ENCODE measurements at places on chromosomes 7 and 10.
A peak's percentile ranks its signal among the peaks of the same experiment; 100 is the strongest.

DNA sequence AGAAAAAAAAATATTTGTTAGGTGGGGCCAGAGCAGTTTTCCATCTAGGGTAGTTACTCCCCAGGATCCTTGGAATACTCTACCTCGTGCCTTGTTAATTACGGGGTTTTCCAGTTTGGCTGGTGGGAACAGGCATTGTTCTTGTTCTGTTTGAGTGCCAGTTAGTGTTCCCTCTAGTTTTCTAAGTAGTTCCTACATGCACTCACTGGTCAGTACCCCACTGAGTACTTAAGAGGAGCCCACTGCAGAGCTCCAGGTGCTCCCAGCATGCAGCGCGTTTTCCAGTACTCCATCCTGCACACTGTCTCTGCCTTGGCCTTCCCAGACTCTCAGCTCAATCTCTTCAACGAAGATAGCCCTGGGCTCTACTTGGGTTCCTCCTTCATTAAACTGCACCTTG lies 58.0 kb downstream of the AHCYL2 start:
- no peak for DNase-seq

DNA sequence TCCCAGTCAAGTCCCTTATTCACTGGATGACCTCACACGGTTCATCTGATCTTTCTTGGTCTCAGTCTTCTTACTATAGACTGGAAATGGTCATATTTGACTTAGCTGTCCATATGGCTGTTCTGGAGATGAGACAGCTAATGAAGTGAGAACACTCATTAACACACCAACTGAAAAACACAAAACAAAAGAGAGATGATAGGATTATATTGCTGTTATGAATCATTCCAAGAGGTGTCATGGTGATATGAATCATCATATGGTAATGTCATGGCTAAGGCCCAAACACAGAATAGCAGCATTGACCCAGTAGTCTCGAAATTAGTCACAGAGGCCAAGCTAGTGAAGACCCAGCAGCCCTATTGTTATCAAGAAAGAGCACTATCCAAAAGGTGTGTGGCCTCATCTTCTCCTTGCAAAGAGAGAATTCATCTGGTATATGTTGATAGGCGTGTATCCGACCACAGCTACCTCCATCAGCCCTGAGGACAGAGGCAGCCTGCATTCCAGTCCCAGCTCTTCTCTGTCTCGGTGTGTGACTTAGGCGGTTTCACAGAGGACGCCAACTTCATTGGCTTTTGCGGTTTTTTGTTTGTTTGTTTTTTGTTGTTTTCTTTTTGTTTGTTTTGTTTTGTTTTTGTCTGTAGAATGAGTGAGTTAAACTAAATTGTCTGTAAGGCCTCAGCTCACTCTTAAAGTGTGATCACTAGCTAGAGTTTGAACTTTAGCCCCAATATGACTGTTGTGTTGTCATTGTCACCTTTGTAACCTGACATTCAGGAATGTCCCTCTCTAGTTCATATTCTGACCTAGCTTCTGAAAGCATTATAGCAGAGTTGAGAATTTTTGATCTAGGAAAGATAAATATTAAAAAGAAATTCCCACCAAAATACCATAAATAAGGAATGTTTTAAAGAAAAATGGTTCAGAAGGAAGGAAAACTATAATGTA lies 97.4 kb upstream of the PDCD4 start:
- no peak for DNase-seq

GRCh38 chr10:79384773-79385391 lies 37.6 kb downstream of the PPIF start:
- no peak for DNase-seq

DNA sequence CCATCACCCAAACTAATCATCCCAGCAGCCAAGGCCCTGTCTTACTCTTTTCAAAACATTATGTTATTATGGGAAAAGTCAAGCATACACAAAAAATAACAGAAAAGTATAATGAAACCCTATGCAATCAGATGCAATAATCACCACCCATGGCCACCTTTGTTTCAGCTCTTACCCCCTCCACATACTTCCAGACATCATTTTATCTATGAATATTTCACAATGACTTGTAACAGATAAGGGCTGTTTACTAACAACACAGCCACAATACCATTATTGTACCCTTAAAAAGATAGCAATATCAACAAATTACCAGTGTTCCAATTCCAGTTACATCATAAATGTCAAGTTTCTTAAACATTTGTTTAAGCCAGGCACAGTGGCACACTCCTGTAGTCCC lies 35.2 kb downstream of the AIFM2 start:
- DNase-seq = no peak

GRCh38 chr7:11155883-11156282 lies 182.2 kb downstream of the PHF14 start:
- no peak for DNase-seq

DNA sequence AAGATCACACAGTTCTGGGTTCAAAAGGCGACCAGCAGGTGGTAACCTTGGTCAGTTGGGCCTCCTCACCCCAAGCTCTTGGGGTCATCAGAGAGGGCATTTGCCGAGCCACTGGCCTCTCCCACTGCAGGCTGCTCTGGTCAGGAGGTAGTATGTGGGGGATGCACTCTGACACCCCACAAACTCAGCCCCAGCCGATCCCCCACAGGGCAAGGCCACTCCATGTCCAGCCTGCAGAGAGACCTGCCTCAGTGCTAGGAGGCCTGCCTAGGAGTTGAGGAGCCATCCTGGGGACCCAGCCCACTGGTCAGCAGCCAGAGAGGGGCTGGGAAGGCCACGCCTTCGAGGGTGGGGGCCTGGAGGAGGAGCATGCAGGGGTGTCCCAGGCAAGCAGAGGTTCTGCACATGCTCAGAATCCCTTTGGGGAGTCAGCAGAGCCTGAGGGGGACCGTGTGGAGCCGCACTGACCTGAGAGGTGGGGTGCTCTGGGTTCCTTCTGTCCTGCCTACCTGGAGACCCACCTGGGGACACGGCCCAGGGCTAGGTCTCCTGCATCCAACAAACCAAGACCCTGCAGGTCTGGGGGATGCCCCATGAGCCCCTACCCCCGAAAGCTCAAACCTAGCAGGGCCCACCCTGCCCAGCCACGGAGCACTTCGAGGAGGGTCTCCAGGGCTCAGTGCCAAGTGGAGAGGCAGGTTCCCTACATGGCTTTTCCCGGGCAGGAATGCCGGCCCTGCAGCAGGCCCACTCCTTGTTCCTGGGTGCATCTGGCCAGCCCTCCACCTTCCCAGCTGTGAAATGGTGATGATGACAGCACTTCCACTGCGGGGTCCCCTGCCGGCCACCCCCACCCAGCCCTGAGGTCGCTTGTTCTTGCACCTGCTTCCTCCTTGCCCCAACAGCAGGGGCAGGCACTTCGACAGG lies 58.5 kb downstream of the RASGEF1A start:
- DNase-seq = no peak

GRCh38 chr10:92384741-92385140 lies 93.8 kb downstream of the MARCHF5 start:
- no peak for DNase-seq

DNA sequence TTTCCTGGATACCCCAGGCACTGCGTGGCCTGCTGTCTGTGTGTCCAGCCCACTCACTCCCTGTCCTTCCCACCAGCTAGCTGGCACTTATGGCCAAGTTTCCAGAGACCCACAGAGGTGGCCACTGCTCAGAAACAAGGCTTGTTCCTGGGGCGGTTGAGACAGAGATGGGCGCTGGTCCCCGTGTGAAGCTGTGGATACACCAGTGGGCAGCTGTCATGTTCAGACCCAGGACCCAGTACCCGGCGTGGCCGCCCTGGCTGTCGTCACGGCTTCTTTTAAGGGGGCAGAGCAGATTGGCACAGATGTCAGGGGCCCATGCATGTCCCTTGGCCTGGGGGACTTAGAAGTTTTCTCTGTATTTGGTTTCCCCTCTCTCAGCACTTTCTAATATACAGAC lies 36.3 kb downstream of the FOXL3 start:
- DNase-seq = no peak

GRCh38 chr10:50480054-50481007 lies 143.4 kb downstream of the SGMS1 start:
- DNase-seq = no peak

DNA sequence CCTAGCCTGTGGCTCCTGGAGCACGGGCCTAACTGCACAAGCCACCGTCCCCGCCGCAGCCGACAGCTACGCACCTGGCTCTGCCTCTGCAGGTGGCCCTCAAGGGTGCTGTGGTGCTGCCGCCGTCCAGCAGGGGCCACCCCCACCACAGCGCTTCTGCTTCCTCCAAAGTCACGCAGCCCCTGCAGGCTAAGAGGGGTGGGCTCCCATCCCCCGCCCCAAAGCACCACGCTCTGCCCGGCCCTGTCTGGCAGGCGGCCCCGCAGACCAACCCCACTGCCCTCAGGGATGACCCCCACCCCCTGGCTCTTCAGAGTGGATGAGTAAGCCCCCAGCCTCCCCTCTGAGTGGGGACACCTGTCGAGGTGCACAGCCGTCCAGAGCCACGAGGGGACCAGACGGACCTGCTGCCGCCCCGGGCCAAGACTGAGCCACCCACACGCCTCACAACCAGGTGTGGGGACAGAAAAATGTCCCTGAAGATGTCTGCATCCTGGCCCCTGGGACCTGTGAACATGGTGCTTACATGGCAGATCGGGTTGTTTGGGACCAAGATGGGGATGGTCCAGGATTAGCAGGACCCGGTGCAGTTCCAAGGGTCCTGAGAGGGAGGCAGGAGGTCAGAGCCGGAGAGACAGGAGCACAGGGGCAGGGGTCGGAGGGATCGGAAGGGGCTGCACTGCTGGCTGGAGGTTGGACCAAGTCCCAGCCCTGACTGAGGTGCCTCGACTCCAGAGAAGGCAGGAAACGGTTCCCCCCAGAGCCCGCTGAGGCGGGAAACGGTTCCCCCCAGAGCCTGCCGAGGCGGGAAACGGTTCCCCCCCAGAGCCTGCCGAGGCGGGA lies 9.0 kb upstream of the ADAP1 start:
- DNase-seq = no peak

GRCh38 chr7:39299695-39300094 lies 266.5 kb upstream of the YAE1 start:
- no peak for DNase-seq

- no peak for DNase-seq
These were observed 50.0 kb upstream of the ITGB8 start for GRCh38 chr7:20280475-20281351.

- DNase-seq = no peak
These were observed 62.3 kb upstream of the CCDC6 start for GRCh38 chr10:59968705-59969104.

- DNase-seq = no peak
These were observed 48.8 kb upstream of the ANTXRL start for GRCh38 chr10:46237815-46238510.

GRCh38 chr7:110007320-110008063 lies 1083.4 kb upstream of the LRRN3 start:
- DNase-seq = no peak

DNA sequence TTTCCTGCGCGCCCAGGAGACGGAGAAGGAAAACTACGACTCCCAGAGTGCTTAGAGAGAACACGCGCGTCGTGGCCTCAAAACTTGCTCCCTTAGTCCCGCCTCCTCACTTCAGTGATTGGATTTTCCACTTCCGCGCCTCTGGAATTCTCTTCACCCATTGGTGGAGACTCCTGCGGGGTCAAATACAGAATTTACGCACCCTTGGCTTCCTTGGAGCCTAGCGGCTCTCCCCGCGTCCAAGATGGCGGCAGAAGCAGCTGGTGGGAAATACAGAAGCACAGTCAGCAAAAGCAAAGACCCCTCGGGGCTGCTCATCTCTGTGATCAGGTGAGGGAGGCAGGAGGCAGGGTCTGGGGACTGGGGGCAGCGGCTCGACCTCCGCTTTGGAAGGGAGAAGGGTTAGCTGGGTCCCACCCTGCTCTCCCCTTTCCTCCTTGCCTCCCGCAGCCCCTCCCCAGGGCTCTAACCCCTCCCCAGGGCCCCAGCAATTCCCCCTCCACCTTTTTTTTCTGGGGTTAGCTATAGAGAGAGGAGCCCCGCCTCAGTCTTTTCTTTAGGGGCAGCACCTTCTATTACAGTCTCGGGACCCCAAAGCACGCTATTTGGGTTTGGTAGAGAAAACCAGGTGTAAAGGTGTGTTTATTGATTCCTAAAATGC lies at the start of gene EXOC4:
TSS of gene EXOC4 (plus strand) at position 221 of the 661 bp plus-strand sequence.
- peak; percentile 70 for DNase-seq

- DNase-seq = no peak
These were observed 8.3 kb downstream of the HOXA4 start for GRCh38 chr7:27122077-27122910.

DNA sequence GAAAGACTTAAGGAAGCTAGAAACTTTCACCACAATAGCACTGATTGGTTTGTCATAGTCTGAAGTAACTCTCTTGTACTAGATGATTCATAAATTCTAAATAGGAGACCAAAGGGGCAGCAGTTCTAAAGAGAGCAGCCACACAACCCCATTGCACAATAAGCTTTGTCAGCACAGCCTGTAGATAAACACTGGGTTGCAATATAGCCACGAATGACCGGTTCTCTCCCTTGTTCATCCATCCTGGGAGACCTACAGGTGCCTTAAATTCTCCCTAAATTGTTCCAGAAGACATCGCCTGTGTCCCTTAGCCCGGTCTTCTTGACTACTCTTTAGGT lies 167.0 kb downstream of the SNX13 start:
- DNase-seq = no peak

GRCh38 chr7:107652642-107653041 lies 8.0 kb upstream of the SLC26A4 start:
- DNase-seq = no peak

GRCh38 chr7:132412435-132412834 lies 163.8 kb downstream of the PLXNA4 start:
- DNase-seq = no peak

DNA sequence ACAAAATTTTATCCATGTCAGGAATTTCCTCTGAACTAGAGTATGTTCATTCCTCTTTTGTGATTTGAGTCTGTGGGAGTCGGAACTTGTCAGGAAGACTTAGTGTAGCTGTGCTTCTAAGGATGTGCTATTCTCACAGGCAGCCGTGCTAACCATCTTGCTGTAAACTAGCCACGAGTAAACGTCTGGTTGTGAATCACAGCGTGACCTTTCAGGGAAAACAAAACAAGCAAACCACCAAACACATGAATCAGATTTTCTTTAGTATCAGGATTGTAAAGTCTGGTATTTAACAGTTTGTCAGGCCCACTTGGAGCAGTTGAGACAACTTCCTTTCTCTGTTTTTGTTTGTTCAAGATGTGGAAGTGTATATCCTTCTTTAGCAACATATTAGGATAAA lies 32.0 kb downstream of the AUTS2 start:
- no peak for DNase-seq

GRCh38 chr7:20804345-20804744 lies 17.7 kb upstream of the SP8 start:
- no peak for DNase-seq

DNA sequence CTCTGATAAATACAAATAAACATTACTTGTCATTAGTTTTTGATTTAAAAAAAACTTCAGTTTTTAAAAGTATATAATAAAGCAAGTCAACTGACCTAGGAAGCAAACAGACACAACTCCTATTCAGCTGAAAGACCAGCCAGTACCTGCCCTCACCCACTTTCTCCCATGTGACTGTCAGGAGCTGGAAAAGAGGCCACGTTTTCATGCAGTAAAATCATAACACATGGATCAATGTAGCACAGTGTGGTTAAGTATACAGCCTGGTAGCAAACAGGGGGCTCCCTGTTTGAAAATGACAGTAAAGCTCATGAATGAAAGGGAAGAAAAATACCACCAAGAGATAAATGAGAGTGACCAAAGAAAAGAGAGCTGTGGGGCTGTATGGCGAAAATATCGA lies 21.6 kb downstream of the KIN start:
- DNase-seq = no peak
